ENCODE measurements at places on chromosomes 1 and 21.

DNA sequence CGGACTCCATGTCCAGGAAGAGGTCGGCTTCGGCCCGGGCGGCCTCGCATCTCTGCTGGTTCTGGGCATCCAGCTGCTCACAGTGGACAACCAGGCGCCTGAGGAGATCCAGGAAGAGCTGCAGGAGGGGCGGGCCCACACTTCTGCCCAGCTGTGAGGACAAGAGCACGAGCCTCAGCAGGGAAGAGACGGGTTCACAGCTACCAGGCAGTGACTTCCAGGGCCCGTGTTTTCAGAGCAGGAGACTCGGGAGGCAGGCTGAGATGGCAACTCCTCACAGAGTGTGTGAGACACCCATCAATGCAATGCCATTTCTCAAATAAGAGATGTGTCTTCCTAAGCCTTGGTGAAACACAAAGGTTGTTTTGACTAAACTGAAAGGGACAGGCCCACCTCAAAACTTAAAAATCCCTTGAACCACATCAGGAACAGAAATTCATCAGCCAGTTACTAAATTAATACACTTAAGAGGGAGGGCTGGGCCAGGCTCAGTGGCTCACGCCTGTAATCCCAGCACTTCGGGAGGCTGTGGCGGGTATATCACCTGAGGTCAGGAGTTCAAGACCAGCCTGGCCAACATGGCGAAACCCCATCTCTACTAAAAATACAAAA lies 43.4 kb downstream of the URB1 start:
- DNase-seq, result no peak

DNA sequence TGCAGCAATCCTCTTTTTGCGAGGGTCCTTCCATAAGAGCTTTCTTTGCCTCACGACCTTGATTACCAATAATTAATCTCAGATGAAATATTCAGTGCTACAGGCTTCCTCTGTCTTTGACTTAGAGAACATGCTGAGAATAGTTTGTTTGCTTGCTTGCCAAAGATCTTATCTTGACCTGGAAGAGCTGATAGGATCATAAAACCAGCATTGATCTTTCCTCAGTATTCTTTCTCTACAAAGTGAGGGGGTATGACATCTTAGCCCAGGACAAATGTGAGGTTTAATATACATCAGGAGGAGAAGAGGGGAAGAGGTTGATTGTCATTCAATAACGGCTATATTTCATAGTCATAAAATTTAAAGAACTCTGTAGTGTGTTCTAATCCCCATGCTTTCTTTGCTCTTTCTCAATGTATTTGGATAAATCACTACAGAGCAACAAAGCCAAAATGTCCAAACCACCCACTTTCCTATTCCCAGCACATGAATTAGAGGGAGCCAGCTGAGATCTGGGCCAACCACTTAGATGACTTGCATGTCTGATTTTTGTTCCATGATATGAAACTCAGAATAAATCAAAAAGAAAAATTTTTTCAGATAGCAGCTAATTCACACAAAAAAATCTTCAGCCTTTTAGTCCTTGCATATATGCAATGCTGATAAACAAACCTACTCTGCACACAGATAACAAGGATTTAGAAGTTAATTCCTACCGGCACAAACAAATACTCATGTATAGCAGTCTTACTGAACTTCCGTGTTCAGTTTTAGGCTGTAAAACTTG lies 50.5 kb upstream of the IPO9 start:
- no peak for DNase-seq

GRCh38 chr1:186027621-186028020 lies 293.4 kb downstream of the HMCN1 start:
- DNase-seq, result no peak

- DNase-seq, result peak; percentile 71
These were observed 9.3 kb downstream of the MAP3K6 start for GRCh38 chr1:27357281-27358037.

DNA sequence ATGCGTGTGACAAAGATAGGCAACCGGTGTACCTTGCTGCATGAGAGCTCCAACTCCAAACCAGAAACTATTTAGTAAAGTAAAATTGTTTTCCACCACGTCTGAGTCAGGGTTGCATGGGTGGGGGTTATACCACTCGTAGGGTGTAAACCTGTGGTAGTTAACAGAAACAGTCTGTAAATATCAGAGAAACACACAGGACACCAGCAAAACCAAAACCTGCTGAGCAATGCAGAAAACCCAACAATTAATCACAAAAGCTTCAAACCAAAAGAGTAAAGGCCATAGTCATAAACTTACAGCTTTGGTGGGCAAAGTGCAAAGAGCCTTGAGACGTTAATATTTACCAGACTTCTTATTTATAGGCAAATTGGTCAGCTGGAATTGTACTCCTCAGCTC lies 282.7 kb downstream of the BACH1 start:
- no peak for DNase-seq

GRCh38 chr1:7553042-7553690 lies 217.9 kb upstream of the VAMP3 start:
- DNase-seq, result no peak

GRCh38 chr21:21084179-21084578 lies 86.0 kb downstream of the NCAM2 start:
- DNase-seq, result no peak

GRCh38 chr1:175947771-175948170 lies 204.4 kb upstream of the TNR start:
- no peak for DNase-seq

GRCh38 chr1:24643363-24644099 lies 429 bp downstream of the SRRM1 start:
- no peak for DNase-seq

DNA sequence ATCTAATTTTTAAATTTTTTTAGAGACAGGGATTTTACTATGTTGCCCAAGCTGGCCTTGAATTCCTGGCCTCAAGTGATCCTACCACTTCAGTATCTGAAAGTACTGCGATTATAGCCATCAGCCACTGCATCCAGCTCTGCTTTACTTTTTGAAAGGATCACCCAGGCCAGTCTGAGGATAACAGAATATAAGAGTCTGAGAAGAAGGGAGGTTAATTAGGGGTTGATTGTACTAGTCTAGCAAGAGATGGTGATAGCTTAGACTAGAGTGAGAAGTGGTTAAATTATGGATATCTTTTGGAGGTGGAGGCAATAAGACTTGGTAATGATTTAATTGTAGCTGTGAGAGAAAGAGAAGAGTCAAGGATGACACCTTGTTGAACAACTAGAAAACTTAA lies 32.2 kb downstream of the PHACTR4 start:
- DNase-seq, result no peak

- DNase-seq, result no peak
These were observed 62.5 kb upstream of the BARHL2 start for GRCh38 chr1:90779573-90779972.

DNA sequence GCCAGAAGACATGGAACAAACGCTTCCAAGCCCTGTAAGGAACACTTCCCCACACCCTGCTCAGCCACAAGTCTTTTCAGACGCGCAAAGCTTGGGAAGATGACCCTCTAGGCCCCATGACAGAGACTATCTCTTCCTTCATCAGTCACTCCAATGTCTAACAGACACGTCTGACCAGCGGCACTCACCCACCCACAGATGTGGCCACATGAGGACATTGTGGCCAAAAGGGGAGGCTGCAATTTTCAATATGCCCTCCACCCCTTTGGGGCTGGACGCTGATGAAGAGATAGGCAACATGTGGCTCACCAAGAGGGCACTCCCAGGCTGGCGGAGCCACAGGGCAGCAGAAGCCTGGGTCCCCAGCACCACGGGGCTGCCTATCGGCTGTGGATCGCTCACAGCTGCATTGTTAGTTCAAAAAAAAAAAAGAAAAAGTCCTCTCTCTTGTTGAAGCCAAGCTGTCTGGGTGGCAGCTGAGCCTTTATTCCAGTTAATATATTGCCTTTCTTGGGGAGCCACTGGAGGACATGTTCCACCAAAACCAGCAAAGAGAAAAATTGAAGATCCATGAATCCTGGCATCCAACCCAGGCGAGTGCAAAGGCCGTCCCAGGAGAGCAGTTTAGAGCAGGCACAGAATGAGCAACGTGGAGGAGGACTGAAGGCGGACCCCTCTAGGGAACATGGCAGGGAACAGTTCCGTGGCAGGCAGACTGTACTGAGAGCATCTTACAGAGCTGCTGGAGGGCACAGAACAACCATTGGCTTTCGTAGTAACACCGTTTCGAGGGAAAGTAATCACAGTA lies 52.7 kb upstream of the GPR153 start:
- no peak for DNase-seq

DNA sequence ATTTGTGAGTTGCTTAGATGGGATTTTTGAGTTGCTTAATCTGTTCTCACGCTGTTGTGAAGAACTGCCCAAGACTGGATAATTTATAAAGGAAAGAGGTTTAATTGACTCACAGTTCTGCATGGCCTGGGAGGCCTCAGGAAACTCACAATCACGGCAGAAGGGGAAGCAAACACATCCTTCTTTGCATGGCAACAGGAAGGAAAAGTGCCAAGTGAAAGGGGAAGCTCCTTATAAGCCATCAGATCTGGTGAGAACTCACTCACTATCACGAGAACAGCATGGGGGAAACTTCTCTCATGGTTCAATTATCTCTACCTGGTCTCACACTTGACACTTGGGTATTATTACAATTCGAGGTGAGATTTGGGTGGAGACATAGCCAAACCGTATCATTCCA lies 10.3 kb downstream of the CLIC6 start:
- DNase-seq, result no peak

DNA sequence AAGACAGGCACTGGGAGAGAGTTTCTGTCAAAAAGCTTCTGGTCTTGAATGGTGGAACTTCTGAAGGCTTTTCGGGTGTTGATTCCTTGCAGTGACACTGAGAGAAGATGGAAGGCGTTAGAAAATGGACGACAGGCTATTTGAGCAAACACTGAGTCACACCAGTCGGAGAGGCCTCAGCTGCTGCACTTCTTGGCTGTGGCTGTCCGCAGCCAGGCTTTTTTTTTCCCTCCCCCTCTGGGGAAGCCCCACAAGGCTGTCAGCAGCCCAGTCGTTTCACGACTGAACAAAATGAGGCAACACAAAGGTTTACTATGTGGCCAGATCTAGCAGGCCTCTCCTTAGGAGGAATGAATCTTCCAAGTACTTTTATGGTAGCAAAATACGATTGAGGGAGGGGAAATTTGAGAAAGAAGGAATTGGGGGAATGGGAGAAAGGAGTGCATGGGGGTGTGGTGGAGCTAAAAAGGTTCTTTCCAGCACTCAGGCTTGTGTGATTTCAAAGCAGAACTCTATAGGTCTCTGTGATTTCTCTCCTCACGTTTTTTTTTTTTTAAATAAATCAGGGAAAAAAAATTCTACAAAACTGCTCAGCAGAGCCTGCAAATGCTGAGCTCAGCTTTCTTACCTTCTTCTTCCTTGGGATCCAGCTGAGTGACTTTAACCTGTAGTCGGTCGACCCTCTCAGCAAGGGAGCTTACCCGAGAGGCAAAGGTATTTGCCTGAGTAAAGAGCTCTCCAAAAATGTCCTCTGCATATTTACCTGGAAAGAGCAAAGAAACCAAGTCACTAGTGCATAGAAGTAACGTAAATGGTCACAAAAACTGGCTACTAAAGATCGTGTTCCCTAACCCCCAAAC lies 26.1 kb downstream of the GPR3 start:
- DNase-seq, result no peak

GRCh38 chr1:214187933-214188332 lies 93.0 kb upstream of the SMYD2 start:
- DNase-seq, result no peak

DNA sequence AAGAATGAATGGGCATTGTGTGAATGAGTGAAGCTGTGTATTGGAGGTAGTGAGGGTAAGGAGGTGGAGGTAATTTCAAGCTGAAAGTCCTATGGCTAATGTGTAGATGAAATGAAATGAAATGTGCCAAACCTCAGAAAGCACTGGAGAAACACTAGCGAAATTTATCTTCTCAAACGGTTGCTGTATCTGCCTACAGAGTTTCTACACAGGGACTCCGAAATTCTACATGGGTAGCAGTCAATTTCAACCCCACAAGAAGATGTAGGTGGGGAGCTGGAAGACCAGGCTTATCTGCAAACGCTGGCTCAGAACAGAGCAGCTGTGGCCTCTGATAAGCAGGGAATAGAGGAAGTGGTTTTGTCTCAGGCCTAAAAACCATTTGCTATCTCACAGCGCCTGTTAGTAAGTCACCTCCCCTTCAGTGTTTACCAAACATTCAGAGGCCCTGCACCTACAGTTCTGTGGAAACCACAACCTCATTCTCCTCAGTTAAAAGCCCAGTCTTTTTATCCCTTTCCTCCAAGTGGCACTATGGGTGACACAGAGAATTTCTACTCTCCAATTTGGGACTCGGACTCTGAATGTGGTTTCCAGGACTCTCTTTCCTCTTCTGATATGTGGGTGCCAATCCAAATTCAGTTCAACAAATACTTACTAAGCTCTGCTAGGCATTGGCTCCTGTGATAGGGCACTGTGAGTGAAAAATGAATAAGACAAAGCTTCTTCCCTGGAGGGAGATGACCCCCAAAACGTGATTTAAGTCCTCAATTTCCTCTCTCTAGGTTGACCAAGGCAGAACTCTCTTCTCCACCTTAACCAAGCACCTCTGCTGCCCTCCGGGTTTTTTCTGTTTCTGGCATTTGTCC lies 17.2 kb upstream of the SLAMF6 start:
- peak; percentile 23 for DNase-seq

- no peak for DNase-seq
These were observed 221.1 kb upstream of the KAZN start for GRCh38 chr1:14377386-14377785.

GRCh38 chr1:54380290-54380882 lies 25.8 kb downstream of the SSBP3 start:
- peak; percentile 11 for DNase-seq

- DNase-seq, result no peak
These were observed 3.9 kb upstream of the PITHD1 start for GRCh38 chr1:23774174-23774880.

DNA sequence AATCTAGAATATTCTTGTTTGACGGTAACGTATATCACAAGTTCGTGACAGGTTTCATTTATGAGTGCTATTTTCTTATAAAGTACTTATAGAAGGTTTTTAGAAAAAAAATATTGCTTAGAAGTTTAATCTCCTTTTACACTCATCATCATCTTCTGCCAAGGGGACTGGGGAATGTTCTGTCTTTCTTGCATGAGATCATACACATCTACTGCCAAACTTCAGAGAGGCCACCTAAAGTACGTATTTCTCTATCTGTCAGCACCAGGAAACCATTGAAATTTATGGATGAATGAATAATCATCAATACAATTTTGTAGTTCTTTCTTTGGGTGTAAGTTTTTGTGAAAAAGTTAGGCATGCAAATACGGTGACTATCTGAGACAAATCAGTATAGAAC lies 245.8 kb downstream of the SPATA17 start:
- no peak for DNase-seq

DNA sequence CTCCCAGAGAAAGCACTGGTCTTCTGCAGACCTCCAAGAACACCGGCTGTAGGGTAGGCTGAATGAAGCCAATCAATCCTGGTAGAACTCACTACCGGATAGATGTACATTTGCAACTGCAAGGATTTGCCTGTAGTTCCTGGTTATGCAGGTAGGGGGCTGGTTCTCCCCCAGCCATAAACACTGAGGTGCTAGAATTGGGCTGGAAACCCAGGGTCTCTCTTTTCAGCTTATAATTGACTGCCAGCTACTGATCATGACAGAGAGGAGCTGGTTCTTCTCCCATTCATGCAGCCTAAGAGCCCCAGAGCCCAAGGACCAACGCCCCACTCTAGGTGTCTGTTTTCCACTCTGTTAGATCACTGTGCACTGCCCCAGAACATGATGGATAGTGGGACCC lies 21.5 kb upstream of the MTARC2 start:
- no peak for DNase-seq
